ENCODE measurements at places on chromosomes 5 and 9.

DNA sequence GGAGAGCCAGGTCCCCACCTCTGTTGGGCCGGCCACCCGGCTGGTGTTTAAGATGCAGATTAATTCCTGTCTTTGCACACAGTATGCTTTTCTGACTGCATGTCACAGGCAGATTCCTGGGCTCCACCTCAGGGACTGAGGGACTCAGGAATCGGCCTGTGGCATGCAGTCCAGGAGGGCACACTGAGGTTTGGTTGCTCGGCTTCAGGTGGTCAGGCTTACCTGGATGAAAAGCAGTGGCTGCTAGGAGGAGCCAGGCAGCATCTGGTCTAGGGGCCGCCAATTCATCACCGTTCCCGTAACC is 1.1 kb downstream of the WDR5 start:
- DNase-seq: no peak

- DNase-seq: peak; percentile 75
Observed at GRCh38 chr5:138068742-138069600, 14.9 kb upstream of the WNT8A start.

- no peak for DNase-seq
Observed at GRCh38 chr5:132467287-132467984, 23.1 kb downstream of the IRF1 start.

DNA sequence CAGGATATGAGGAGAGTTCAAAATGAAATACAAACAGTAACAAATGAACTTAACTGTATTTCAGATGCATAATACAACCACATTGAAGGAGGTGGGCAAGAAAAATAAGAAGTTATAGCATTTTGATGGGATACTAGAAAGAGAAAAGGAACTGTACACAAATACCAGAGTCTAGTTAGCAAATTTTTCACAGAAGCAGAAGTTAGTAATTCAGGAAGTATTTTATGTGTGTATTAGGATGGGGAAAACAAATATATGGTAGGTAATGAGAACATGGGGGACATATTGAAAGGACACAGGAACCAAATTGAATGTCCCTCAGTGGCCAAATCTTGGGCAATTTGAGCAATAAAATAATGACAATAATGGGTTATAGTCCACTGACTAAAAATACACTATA is 18.4 kb downstream of the GM2A start:
- no peak for DNase-seq

GRCh38 chr5:132468656-132469379 is 21.8 kb downstream of the IRF1 start:
- DNase-seq: no peak

Measured in EL (cell line).